RKO (cell line): ENCODE measurements at places on chromosomes 6 and 20.

GRCh38 chr20:40958598-40958997, 70.0 kb upstream of the TOP1 start:
- DNase-seq = no peak

DNA sequence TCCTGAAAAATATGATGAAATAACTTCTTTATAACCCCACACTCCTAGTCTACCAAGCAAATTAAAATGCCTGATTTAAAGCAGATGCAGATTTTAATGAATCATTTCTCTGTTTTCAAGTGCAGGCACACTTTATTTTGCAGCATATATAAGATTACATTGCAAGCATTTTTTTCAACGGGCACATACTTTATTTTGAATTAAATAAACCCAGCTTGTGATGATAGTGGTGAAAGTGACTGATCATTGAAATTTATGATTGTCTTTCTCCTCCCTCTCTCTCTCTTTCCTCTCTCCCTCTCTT, 12.2 kb upstream of the MOXD1 start:
- no peak for DNase-seq

- DNase-seq = peak; percentile 16
Measured at GRCh38 chr6:40936818-40937251, 102.2 kb downstream of the UNC5CL start.

DNA sequence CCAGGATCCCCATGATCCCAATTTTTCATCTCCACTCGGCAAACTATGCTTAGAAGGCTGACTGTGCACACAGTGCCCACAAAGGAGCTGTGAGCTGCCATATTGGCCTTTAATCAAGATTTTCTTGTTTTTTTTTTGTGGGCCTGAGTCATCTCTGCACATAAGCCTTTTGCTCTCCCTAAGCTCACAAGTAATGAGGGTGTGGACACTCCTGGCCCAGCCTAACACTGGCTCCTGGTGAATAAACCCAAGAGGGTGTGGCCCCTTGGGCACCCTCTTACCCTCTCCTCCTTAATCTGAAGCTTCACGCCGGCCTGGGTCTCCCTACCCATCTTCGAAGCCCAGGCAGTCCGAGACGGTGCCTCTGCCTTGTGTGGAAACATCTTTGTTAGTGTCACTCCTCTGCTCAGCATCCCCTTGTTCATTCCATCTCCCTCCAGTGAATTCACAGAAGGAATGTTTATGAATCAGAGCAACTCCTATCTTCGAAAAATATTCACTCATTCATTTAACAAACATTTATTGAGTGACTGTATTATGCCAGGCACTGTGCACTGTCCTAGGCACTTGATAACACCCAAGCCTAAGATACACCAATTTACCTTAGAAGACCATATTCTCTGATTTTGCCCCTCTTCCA, 22.2 kb upstream of the MRPS10 start:
- no peak for DNase-seq

DNA sequence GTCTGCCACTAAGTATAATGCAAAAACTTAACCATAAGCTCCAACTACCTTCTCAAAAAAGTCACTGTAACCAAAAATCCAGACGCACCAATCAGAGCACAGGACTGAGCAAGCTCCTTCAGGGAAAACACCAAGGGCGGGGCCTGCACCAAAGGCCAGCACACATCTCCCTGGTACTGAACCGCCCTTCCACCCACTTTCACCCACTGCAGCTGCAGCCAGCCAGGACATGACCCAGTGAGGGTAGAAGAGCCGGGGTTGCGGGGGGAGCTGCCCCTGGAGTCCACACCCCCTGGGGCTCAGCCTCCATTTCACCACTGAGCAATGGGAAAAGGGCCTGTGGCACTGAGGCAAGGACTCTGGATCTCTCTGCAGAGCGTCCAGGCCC, 54.3 kb downstream of the TAF4 start:
- no peak for DNase-seq

DNA sequence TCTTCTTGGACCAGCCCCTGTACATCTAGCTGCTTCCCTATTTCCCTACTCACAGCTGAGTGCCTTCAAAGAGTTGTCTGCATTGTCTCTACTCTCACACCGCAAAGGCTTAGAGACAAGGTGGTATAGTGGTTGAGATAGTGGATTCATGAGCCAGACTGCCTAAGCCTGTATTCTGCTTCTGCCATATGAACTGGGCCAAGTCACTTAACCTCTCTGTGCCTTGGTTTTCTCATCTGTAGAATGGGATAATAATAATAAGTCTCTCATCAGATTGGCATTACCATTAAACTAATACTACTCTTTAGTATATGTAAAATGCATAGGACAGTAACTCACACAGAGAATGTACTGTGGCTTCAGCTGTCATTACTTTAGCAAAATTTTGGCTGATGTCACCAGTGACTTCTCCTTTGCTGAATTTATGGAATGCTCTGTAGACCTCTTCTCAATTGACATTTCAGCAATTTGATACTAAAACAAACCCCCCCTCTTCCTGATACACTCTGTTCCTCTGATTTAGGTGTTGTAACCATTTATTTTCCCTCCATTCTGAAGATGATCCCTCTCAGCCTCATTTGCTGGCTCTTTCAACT, 156.1 kb downstream of the ADAT2 start:
- no peak for DNase-seq

DNA sequence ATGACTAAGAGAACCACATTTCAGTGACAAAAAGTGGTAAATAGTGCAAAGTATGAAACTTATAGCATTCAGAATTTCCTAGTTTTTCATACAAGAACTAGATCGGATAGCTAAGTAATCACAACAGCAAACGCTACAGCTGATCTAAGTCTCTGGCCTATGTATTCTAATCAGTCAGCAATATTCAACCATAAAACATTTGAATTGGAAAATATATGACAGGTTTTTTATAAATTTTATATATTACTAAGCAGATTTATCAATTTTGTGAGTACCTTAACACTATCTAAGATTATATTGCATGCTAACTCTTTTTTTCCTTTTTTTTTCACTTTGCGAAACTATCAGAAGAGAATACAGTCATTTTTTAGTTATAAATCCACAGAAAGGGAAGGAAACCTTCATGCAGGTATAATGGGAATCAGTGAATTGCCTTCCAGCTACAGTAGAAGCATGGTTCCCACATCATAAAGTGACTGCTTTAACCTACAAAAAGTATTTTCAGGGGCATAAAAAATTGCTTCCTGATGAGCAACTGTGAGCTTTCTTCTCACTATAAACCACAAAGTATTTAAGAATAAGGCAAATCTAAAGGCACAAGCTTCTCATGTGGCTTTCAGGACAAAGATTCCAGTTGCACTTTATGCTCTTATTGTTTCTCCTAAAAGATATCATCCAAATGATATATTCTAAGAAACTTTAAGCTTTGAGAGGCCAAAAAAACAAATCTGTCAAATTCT, 74.0 kb upstream of the GJE1 start:
- no peak for DNase-seq

- no peak for DNase-seq
Measured at GRCh38 chr6:15297895-15298590, 52.2 kb downstream of the JARID2 start.

GRCh38 chr6:12381587-12381986, 91.4 kb downstream of the EDN1 start:
- no peak for DNase-seq

GRCh38 chr20:45115829-45116228, 855 bp upstream of the WFDC5 start:
- DNase-seq = no peak

- DNase-seq = no peak
Measured at GRCh38 chr6:57138026-57138425, 34.1 kb upstream of the BAG2 start.

- DNase-seq = peak; percentile 17
Measured at GRCh38 chr6:163585932-163586437, 171.5 kb downstream of the QKI start.

GRCh38 chr6:28856620-28857005, 67.2 kb downstream of the TRIM27 start:
- no peak for DNase-seq

DNA sequence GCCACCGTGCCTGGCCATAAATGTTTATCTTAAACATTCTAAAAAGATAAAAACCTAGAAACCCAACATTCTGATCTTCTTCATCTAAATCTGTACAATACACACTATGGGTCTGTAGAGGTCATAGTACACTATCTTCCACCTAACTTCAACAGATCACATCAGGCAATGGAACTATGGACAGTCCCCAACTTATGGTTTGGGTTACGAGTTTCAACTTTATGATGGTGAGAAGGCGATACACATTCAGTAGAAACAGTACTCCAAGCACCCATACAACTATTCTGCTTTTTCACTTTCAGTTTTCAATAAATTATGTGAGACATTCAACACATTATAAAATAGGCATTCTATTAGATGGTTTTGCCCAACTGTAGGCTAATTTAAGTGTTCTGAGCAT, 23.1 kb downstream of the FKBP5 start:
- DNase-seq = no peak

DNA sequence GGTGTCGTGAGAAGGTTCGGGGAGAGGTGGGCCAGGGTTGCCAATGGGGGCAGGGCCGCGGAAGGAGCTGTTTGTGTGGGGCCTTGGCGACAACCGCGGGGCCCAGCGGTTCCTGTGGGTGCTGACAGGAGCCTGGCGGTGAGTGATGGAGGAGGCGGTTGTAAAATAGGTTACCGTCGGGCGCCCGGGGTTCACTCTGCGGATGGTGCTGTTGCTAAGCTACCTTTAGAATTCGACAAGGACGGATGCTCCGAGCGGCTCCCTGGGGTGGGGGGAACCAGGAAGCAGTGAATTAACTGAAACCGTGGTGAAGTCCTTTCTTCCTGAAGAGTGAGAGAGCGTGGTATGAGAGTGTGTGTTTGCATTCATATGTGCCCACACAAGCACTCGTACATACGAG, 61.7 kb downstream of the CDH22 start:
- no peak for DNase-seq

- DNase-seq = no peak
Measured at GRCh38 chr6:1574083-1574761, 35.5 kb upstream of the FOXC1 start.

- no peak for DNase-seq
Measured at GRCh38 chr6:34084591-34085290, 61.1 kb downstream of the GRM4 start.

- no peak for DNase-seq
Measured at GRCh38 chr20:8234580-8234979, 102.5 kb downstream of the PLCB1 start.

DNA sequence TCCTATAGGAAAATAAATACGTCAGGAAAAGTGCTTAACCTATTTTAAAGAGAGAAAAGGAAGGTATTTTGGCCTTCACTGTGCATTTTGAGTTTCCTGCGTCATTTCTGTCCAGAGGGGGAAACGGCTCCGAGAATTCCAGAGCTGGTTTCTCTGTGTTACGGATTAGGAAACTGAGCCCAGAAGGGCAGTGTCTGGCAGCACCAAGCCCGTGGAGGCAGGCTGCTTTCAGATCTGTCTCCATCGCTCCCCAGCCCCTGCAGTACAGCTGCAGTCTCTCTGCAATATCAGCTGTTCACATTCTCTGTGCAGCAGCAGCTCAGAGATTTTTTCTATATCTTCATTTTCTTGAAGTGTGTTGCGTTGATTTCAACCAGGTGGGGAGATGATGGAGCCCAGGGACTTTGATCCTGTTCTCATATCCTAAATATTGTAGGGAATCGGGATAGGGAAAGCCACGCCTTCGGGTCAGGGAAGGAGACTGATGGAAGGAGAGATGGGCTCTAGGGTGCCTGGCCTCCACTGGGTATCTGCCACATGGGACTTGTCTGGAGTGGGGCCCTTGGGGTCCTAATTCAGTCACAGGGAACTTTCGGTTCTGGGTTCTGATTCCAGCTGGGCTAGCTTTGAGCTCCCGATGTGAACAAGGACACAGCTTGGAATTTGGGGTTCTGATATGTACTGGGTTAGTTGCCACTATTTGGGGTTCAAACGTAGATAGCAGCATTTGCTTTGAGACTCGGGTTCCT, 2.8 kb downstream of the ANKRD60 start:
- DNase-seq = no peak

DNA sequence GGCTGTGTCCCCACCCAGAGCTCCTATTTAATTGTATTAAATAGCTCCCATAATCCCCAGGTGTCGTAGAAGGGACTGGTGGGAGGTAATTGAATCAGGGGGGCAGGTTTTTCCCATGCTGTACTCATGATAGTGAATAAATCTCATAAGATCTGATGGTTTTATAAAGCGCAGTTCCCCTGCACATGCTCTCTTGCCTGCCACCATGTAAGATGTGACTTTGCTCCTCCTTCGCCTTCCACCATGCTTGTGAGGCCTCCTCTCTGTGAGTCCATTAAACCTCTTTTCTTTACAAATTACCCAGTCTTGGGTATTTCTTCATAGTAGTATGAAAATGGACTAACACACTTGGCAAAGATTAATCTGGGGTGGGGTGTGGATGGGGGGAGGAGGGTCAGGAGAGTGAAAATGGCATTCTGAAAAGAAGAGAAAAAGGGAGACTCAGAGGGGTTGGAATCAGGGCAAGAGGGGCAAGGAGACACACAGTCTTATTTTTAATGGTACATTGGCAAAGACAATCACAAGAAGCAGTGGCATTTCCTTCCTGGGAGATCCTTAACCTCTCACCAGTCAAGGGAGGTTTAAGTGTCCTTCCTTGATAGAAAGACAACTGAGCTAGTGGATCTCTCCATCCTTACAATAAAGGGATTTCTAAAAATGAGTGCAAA, 37.5 kb upstream of the NOX3 start:
- no peak for DNase-seq

GRCh38 chr6:118918329-118918725, 16.6 kb downstream of the MCM9 start:
- no peak for DNase-seq

DNA sequence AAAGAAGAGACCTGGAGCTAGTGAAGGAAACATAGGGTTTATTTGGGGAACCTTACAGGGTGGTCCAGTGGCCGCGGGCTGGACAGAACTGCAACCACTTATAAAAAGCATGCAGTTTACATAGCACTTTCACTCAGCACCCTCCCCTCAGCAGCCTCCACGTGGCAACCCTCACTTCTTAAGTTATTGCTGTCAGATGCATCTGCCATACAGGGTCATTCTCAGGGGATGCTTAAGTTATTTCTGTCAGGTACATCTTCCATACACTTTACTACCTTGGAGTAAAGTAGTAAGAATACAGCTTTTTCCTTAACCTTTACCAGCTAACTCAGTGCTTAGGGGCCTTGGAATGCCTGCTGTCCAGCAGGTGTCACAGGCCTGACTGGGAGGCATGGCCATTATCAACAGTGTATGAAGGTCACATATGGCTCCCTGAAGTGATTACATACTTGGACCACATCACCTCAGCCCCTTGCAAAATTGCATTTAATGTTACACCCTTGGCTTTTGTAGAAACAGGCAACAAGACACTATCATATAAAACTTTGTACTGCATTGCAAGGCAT, 2.0 kb upstream of the NOL7 start:
- no peak for DNase-seq

- no peak for DNase-seq
Measured at GRCh38 chr6:19279273-19279684, 557.9 kb upstream of the ID4 start.

DNA sequence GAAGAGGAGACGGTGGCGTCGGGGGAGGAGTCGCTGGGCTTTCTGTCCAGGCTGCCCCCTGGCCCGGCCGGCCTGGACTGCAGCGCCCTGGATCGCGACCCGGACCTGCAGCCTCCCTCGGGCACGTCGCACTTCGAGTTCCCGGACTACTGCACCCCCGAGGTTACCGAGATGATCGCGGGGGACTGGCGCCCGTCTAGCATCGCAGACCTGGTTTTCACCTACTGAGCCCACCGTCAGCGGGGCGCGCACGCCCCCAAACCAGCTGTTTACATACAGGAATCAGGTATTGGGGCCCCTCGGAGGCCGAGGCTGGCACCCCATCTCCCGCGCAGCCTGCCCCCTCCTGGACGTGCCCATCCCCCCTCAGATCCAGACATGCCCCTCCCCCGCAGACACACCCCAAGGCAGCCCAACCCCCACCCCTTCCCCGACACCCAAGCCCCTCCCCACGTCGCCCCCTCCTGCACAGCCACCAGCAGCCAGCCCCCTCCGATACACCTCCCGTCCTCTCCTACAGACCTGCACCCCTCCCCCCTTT, 1.4 kb downstream of the SOX12 start:
- DNase-seq = peak; percentile 73
